GM12892 (cell line): ENCODE measurements at places on chromosomes 7 and 10.

DNA sequence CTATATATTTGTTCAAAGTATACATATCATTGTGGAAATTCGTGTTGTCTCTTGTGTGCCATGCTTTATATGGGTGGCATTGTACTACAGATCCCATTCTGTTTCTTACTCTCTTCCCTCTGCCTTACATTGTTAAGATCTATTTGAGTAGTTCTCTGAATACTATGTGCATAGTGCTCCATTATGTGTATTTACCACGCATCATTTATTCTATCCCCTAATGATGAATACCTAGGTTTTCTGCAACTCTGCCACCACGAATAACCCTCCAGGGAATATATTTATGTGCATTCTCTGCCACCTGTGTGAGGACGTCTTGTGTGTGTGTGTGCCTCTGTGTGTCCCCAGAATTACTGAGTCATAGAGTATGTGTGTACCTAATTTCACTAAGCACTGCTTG is 431.2 kb upstream of the C7orf33 start:
- DNase-seq = no peak

DNA sequence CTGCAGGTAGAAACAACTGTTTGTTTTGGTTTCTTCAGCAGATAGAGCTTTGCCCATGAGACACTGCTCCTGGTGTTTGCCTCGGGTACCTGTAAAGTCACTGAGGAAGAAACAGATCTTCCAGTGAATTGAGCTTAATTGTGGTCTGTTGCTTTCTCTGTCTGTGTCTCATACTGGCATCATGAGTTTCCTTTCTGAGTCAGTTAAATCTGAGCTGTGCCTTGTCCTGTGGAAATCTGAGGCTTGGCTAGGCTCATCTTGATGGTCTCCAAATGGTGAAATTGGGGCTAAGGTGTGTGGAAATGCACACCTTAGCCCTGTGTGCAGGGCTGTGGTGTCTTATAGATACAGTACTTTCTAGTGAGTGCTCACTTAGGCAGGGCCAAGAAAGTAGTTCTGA is 67.4 kb downstream of the GBF1 start:
- no peak for DNase-seq

GRCh38 chr7:16942929-16943509 is 61.2 kb upstream of the AGR3 start:
- no peak for DNase-seq

DNA sequence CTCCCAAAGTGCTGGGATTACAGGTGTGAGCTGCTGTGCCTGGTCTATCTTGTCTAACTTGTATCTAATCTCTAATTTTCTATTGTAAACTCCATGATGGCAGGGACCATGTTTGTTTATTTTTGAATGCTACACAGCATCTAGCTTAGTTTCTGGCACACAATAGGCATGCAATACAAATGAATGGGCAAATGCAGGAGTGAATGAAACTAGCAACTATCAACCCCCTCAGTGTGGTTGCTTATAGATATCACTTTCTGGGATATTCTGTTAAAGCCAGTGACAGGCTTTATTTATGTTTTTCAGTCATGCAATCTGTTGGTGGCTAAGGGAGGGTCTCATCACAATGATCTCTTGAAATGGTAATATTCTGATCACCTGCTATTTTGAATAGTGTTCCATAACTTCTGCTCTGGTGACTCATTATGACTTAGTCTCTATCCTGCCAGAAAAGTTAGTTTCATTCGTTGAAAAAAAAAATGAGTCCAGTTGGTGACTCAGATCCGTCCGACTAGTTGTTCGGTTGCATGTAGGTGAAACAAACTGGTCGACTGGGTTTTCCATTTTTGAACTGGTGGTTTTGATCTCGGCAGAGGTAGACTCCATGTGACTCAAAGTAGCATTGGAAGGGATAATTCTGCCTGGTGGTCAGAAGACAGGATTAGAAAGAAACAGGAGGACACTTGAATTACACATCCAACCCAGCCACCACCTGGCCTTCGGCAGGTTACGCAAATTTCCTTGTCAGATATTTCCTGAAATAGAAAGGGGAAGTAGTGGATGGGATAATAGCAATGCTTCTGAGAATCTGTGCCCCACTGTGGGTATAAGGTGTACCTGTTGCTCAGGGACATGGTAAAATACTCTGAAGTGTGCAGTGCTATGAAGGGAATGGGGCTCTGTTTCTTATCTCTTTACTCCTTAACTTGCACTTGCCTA is 76.8 kb downstream of the GATA3 start:
- DNase-seq = peak; percentile 27

DNA sequence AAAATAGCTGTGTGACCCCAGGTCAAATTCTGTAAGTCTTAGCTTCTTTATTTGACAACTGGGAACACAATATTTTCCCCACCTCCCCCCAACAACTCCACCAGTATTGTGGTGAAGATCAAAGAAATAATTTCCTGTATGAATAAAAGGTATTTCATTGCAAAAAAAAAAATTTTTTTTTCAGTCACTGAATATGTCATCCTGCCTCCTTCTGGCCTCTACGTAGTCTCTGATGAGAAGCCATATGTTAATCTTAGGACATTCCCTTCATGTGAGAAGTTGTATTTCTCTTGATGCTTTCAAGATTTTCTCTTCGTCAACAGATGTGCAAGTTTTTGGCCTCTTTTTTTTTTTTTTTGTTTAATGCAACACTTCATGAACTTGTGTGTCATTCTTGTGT is 33.0 kb downstream of the ZNF33A start:
- no peak for DNase-seq

DNA sequence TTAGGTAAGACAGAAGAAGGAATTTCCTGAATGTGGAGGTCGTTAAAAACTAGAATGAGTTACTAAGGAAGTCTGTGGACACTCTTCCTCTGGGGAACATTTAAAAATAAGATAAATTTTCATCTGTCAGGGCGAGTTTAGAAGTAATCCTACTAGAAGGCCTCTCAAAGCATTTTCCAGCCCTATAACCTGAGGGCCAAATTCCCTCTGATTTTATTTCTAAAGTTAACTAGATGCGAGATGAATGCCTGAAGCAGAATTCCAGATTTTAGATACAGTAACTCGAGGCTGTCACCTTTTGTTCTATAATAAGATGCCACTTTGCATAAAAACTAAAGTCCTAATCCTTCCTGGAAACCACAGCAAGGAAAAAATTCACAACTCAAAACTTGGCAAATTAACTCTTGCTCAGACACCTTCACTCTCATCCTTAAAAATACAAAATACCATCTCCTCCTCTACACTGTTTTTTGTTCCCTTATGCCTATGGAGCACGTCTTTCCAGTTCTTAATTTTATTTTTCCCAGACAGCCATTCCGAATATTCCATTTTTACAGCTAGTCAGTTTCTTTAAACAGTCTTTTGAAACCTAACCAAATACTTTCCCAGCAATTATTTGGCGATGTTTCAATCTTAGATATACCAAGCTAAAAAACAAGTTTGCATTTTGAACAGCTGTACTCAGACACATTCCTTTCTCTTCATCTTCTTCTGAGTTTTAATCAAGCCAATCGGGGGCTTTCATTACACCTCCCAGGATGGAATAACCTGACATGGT is 420.7 kb upstream of the NFE2L3 start:
- no peak for DNase-seq

DNA sequence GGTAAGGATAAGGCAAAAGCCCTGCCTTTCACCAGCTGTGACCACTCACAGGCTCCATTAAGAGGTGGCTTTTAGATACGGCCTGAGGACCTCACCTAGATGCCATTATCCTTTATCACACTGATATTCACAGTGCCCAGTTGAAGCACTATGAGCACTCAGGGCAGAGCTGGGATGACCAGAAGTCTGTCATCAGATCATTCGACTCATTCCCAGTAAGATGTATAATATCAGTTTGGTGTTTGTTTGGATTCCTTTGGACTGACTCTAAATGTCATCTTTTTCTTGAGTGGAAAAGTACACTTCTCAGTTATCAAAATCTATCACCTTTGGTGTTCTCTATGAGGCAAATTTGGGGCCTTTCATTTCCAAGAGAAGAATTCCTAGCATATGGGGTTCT is 18.7 kb downstream of the CCDC136 start:
- DNase-seq = no peak

DNA sequence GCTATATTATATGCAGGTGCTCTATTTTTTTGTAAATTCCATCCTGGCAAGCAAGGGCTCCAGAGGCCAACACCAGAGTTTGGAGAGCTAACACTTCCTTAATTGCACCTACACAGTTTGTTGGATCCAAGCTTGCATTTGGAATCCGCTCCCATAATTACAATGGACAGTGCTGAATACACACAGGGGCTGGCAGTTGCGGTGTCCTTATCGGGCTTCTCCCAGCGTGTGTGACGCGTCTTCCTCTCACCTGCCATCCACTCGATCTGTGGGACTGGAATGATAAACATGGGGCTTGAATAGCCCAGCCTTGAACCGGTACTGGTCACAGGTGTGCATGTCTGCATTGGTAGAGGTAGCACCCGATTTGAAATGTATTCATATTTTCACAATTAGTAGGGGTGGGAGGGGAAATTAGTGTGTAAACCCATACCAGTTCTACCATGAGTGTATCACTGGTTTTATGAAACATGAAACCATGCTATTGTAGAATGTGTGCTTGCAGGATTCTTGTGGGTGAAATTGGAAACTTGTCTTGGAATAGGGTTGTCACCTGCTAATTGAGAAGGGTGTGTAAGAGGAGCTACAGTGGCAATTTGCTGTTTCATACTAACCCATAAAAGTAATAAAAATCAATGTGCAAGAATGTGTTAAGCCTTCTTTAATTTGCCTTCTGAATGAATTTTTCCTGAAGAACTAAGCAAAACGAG is 316.5 kb downstream of the WDR11 start:
- DNase-seq = no peak

DNA sequence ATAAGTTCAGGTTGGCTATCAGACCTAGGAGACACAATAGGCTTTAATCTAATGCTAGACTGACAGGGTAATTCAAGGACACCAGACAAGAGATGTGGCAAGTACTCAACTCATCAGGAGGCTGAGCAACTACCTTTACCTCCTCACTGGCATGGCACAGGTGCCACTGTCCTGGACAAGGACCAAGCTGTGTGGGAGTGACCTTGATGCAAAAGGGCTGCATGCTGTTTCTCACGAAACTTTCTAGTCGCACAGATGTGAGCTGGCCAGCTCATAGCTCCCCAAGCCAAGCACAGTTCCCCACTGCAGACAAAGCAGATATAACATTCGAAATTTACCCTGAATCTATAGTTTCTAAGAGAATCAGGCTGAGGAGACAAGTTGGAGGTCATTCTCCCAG is 207.6 kb upstream of the GHITM start:
- DNase-seq = no peak

GRCh38 chr10:61845950-61846268 is 55.6 kb upstream of the ARID5B start:
- DNase-seq = no peak

- DNase-seq = no peak
These were observed 50.0 kb upstream of the INSIG1 start for GRCh38 chr7:155247479-155248365.
